ENCODE measurements at places on chromosomes 5 and 9. TPM values are rescaled to one million over a fixed set of nuclear protein-coding genes. Genes with fewer than 3 reads are reported as not detected.

DNA sequence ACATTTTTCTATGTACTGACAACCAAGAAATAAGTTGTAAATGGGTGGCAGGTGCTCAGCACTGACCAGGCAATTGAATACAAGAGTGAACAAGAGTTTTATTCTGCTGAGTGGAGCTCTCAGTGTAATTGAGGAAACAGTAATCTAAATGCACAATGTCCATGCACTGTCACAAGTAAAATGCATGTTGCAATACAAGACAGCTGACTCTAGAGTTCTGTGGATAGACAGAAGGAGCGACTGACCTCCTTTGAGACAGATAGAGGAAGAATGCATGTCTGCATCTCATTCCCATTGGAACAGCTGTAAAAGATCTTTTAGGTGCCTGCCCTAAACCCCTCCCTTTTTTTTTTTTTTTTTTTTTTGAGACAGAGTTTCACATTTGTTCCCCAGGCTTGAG is 299.0 kb downstream of the FBXL7 start:
- DNase-seq: no peak

DNA sequence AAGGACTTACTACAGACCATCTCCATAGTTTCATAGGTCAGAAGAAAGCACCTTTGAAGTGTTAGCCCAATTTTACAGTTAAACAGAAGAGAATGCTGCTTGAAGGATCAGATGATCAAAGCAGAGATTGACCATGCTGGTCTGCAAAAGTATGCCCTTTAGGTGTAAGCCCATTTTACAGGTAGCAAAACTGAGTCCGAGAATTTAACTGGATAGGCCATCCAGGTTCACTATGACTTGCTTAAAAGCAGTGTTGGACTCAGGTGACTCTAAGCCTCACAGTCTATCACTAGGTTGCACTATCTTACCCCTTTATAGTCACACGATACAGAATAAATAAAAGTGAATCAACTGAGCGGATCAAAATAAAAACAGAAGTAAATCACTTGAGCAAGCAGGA is 212.7 kb downstream of the DCP2 start:
- DNase-seq: no peak

DNA sequence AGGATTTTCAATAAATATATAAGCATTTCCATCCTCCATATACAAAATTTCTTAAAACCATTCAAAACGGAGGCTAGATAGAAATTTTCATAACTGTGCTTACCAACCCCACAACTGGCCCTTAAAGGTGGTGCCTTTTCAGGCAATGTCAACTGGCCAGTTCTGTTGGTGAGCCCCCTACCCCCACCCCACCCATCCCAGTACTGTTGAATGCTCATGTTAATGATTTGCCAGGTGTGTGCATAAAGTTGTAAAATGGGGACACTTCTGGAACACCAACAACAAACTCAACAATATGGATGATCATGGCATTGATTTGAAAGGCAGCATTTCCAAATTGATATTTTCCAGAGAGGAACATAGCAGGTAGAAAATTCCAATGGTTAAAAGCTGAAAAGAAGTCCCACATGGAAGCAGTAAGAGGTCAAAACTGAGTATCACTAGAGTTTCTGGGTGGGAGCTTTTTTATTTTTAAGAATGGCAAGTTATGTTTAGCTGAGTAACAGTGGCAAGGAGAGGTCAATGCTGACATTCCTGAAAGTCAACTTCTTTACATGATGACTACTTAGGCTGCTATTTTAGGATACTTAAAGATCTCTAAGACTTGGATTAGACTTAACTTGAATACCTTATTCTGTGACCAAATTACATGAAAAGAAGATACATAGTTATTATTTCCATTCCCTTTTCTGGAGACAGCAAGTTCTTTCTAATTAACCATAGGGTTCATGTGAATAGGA is 2.7 kb downstream of the LEAP2 start:
- peak; percentile 60 for DNase-seq

GRCh38 chr5:79193643-79194042 is 42.3 kb upstream of the JMY start:
- DNase-seq: peak; percentile 17

GRCh38 chr9:101242651-101243050 is 142.2 kb downstream of the BAAT start:
- DNase-seq: no peak

- DNase-seq: no peak
Observed at GRCh38 chr5:133934822-133935666, 33.4 kb downstream of the C5orf15 start.

DNA sequence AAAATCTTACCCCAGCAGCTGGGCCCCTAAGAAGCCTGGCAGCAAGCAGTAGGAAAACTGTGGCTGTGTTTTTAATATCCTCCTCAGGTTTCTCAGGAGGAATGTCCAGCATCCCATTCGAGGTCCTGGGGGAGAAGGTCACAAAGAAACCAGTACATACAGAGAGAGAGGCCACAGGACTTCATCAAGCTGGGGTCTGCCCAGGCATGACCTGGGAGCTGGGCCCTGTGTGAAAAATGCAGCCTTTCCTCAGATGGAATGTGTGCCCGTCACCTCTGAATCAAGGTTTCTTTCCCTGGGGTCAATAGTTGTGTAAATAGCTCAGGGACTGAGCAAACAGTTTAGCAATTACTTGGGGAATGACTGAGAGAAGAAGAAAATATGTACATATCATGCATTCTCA is 33.9 kb upstream of the RAD23B start:
- DNase-seq: no peak

DNA sequence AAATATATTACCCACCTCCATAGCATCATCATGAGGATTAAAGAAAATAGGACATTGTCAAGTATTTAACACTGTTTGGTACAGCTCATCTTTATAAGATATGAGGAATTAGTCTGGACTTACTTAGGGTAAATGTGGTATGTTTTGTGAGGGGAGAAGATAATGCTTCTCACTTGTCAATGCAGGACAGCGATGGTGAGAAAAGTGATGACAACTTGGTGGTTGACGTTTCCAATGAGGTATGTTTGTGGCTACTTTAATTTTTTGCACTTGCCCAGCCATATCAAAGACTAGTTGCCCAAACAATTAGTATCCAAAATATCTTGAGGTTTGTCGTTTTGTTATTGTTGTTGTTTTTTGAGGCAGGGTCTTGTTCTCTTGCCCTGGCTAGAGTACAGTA is 133.9 kb downstream of the TLE4 start:
- DNase-seq: no peak

- no peak for DNase-seq
Observed at GRCh38 chr5:168898247-168898911, 319.2 kb upstream of the PANK3 start.

GRCh38 chr5:180072556-180072955 is 997 bp upstream of the RNF130 start:
- no peak for DNase-seq

DNA sequence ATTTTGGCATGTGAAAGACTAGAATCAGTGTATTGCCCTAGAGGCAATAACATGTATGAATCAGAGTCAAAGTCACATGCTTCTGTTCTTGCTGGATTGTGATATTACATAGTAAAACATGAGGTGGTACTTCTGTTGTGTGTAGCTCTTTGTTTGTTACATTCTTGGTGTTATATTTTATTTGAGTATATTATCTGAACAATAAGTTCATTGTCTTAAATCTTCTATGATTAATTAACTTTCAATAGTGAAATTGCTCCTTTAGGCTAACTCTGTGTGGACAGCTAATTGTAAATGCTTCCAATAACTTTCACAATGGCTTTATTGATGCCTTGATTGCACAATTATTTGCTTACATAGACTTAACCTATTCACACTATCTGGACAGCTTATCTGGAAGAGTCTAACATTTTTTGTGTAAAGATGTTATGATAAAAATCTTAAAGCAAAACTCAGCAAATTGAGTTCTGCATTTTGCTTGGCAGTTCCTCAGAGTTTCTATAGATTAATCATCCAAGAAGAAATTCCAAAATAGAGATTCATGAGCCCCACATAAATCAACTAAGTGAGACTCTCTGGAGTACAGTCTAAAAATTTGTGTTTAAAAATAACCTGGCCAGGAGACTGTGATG is 239.6 kb upstream of the TUSC1 start:
- DNase-seq: no peak

GRCh38 chr5:1465117-1465516 is 19.9 kb upstream of the SLC6A3 start:
- no peak for DNase-seq

DNA sequence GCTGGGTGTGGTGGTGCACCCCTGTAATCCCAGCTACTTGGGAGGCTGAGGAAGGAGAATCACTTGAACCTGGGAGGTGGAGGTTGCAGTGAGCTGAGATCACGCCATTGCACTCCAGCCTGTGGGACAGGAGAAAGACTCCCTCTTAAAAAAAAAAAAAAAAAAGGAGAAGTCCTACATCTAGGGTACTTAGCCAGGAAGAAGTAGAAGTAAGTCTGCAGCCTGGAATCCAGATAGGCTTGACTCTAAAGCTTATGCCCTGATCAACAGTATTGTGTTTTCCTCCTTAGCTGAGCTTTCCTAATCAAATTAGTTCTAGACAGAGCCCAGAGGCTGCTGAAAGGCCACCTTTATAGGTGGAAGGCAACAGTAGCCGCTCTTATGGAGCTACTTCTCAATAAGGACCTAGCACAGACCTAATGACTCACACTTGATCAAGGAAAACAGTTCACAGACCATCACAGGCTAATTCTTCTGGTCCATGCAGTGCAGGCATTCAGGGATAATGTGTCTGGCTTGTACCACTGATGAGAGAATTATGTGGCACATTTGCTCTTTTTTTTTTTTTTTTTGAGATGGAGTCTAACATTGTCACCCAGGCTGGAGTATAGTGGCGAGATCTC is 105.5 kb upstream of the KLF4 start:
- no peak for DNase-seq

DNA sequence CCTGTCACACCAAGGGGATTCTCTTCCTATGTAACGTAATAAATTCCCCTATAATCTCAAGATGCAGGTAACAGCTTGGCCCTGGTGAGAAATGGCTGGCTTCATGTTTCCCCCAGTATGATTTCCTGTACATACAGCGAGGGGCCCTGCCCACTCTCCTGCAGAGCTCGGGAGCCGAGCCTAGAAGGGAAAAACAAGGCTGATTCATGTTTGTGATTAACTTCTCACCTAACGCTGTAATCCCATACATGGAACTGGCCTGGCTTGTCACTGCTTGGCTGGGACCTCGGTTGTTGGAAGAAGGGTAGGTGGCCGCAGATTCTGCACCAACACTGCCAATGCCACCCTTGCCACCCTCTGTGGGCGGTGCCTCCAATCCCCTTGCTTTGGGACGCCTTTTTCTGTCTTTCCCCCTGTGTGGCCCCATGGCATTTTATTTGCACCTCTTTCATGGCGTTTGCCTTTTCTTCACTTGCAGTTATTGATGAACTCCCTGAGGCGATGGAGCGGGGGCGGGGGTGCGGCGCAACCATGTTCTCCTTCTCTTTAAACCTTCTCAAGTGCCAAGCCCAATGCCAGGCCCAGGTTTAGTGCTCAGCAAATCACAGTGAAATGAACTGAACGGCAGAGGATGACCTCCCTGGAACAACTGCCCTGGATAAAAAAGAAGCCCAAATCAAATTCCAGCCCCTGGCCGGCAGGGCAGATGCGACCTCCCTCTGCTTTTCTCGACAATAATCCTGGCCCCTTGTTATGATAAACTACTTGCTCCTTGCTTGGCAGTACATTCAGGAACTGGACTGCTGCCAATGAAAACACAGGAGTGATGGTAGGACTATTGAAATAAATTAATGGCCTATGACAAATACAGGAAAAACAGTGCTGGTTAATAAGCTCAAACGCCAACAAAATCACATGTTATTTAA is 108.1 kb downstream of the TMEM174 start:
- DNase-seq: no peak

GRCh38 chr5:153983885-153984284 is 54.8 kb downstream of the FAM114A2 start:
- no peak for DNase-seq

DNA sequence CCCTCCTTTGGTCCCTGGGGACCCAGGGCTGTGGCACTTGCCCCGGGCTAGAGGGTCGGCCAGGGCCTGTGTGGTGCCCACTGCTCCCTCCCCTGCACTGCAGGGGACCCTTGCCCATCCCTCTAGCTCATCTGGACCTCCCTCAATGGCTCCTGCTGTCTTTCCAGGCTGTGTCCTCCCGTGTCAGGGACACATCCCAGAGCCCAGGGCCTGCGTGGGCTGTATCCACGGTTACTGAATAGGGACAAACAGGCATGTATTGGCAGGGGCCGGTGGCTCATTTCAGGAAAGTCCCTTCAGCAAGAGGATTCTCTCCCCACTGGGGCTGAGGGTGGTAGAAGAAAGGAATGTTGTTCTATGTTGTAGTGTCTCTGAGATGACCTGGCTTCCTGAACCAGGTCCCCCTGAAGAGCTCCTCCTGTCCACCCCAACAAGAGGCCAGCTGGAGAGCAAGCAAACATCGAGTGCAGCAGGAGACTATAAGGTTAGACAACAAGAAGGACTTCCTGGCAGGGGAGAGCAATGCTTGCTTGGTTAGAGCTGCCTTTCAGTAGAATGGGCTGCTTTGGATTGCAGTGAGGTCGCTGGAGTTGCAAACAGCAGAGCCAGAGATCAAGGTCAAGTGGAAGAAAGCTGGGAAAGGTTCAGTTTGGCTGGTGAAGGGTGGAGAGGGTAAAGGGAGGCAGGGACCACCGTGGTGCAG is 1.0 kb upstream of the CRB2 start:
- no peak for DNase-seq

- DNase-seq: no peak
Observed at GRCh38 chr9:33297432-33297831, 7.1 kb downstream of the NFX1 start.

DNA sequence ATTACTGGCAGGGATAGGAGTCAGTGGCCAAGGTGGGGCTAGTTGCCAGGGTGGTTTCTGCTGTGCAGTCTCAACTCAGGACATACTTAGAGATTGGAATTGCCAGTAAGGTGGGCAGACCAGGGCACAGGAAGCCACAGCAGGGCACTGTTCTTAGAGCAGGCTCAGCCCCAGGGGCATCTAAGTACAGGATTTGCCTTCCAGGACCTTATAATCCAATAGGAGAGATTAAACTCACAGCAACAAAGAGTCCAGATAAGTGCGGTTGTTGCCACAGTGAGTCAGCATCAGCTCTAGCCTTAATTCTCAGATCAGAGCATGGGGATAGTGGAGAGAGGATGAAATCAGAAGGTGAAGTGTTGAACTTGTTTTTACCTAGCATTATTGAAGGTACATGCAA is 265.8 kb upstream of the TRPC7 start:
- no peak for DNase-seq

Gene PCDHGA8
- total RNA-seq: 0.92 TPM

Gene NR3C1
- 63.2 TPM for total RNA-seq

Gene C9
- not detected for total RNA-seq

Gene PLPPR1
- not detected for total RNA-seq

Gene POLE3
- 34.0 TPM for total RNA-seq

Gene BRIX1
- 50.0 TPM for total RNA-seq

Gene PCDHB14
- 2.9 TPM for total RNA-seq

Gene SH3TC2
- total RNA-seq: 11.6 TPM

All from HFFc6 (cell line).